ENCODE measurements at places on chromosomes 3 and 15. TPM values are rescaled to one million over a fixed set of nuclear protein-coding genes. Genes with fewer than 3 reads are reported as not detected.

The GNAT1 gene
- not detected for total RNA-seq

The AQP9 gene
- total RNA-seq, result not detected

The SUSD5 gene
- 0.13 TPM for total RNA-seq

The SST gene
- total RNA-seq, result 1.6 TPM

The SAXO2 gene
- not detected for total RNA-seq

The SNTN gene
- total RNA-seq, result not detected

DNA sequence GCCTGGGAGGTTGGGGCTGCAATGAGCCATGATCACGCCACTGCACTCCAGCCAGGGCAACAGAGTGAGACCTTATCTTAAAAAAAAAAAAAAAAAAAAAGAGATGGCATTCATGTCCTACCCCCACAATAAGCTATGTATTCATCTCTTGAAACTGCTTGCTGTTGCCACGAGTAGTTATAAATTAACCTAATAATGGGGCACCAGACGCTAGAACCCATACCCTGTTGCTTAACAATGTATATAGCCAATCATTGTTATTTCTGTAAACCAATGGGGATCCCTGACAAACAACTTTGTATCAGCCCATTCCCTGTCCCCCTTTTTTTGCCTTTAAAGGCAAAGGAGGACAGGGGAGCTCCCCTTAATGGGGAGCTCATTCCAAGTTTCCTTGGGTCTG, 2.8 kb upstream of the LACTB start:
- H3K4me3 ChIP-seq, result no peak overlapping the region
- DNase-seq, result no peak
- H3K27me3 ChIP-seq, result no peaks in the 10 kb centered on the region

DNA sequence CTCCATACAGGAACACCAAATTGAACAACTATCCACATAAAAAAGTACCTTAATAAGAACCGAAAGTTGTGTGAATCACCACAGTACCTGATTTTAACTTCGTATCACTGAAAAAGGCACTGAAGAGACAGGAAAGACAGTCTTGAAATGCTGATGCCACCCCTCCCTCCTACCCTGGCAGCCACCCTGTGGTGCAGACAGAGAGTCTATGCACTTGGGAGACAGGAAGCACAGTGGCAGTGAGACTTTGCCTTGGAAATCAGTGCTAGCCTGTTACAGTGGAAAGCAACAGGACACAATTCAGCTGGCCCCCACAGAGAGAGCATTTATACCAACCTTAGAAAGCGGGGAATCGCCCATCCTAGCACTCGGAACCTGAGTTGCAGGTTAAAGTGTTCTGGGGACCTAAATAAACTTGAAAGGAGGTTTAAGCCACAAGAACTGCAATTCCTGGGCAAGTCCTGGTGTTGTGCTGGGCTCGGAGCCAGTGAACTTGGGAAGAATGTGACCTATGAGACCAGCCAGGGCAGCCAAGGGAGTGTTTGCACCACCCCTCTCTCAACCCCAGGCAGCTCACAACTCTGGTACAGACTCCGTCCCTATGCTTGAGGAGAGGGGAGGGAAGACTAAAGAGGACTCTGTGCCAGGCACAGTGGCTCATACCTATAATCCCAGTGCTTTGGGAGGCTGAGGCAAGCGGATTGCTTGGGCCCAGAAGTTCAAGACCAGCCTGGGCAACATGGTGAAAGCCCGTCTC, 240.1 kb downstream of the ISL2 start:
- H3K36me3 ChIP-seq, result no peaks in the 10 kb centered on the region
- no peak overlapping the region for H3K27ac ChIP-seq
- no peaks in the 10 kb centered on the region for H3K27me3 ChIP-seq
- DNase-seq, result peak; percentile 49
- H3K4me1 ChIP-seq, result peaks cover 8% of the 10 kb centered on the region
- no peak overlapping the region for H3K4me3 ChIP-seq

- H3K4me3 ChIP-seq, result no peak overlapping the region
- H3K36me3 ChIP-seq, result 0 out of 2 replicates have a peak, but pooled peaks cover under 1% of the 10 kb centered on the region
- DNase-seq, result no peak
- no peaks in the 10 kb centered on the region for H3K27me3 ChIP-seq
- peaks cover 11% of the 10 kb centered on the region for H3K4me1 ChIP-seq
Measured at GRCh38 chr3:134147411-134147810, 103.2 kb downstream of the RYK start.

DNA sequence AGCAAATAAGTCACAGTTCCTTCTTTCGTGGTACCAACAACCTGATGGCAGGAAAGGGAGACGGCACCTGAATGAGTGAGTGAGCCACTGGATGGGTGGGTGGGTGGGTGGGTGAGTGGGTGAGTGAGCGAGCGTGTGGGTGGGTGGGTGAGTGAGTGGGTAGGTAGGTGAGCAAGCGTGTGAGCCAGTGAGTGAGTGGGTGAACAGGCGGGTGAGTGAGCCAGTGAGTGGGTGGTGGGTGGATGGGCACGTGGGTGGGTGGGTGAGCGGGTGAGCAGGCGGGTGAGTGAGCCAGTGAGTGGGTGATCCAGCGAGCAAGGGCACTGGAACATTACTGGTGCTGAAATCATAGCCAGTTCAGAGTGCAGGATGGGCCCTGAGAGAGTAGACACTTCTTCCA, 152.8 kb downstream of the MEGF11 start:
- no peaks in the 10 kb centered on the region for H3K4me1 ChIP-seq
- H3K4me3 ChIP-seq, result no peak overlapping the region
- no peak for DNase-seq
- H3K27me3 ChIP-seq, result peaks cover 48% of the 10 kb centered on the region

DNA sequence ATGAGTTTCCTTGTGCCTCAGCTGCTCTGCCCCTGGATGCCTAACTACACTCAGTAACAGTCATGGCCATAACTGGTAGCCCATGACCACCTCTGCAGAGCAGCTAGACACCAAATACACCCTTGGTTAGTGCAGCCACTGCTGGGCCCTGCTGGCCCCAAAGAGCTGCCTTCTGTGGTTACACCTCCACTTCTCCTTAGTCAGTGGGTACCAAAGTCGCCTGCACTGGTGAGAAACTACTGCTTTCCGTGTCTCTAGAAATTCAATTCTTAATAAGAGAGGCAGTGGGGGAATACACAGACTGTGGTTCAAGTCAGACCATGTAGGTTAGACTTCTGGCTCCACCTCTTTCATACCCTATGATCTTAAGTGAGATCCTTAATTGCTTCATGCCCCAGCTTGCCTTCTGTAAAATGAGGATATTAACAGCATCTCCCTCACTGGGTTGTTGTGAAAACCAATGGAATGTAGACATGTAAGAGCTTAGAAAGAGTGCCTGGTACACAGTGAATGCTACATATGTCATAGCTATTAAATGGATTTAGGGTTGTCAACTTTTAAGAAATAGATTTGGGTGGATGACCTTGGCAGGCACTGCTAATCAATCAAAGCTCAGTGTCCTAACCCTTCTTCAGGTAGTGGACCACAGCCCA, 18.2 kb downstream of the HEG1 start:
- peaks cover 56% of the 10 kb centered on the region for H3K4me1 ChIP-seq
- peaks cover 19% of the 10 kb centered on the region for H3K36me3 ChIP-seq
- DNase-seq, result no peak
- no peaks in the 10 kb centered on the region for H3K27me3 ChIP-seq
- H3K27ac ChIP-seq, result no peak overlapping the region

DNA sequence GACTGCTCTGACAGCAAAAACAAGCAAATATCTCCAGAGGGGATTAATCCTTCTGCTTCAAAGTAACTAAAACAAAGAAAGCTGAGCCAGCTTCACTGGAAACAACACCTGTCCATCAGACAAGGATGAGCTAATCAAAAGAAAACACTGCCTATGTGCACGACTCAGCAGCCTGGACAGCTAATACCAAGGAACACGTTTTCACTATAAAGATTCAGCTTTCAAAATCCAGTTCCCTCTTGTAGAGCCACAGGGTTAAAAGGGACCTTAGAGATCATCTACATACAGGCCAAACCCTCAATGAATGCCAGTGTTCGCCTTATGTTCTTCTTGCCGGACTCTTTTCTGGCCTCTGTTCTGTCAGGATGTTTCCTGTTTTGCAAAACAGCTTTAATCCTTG, 6.9 kb downstream of the TUSC7 start:
- no peaks in the 10 kb centered on the region for H3K4me1 ChIP-seq
- H3K27ac ChIP-seq, result no peak overlapping the region
- no peaks in the 10 kb centered on the region for H3K27me3 ChIP-seq
- no peak overlapping the region for H3K4me3 ChIP-seq
- DNase-seq, result no peak

- H3K4me3 ChIP-seq, result no peak overlapping the region
- no peak for DNase-seq
- H3K27me3 ChIP-seq, result no peaks in the 10 kb centered on the region
- no peak overlapping the region for H3K27ac ChIP-seq
Measured at GRCh38 chr15:88067331-88067685, 189.2 kb downstream of the NTRK3 start.

DNA sequence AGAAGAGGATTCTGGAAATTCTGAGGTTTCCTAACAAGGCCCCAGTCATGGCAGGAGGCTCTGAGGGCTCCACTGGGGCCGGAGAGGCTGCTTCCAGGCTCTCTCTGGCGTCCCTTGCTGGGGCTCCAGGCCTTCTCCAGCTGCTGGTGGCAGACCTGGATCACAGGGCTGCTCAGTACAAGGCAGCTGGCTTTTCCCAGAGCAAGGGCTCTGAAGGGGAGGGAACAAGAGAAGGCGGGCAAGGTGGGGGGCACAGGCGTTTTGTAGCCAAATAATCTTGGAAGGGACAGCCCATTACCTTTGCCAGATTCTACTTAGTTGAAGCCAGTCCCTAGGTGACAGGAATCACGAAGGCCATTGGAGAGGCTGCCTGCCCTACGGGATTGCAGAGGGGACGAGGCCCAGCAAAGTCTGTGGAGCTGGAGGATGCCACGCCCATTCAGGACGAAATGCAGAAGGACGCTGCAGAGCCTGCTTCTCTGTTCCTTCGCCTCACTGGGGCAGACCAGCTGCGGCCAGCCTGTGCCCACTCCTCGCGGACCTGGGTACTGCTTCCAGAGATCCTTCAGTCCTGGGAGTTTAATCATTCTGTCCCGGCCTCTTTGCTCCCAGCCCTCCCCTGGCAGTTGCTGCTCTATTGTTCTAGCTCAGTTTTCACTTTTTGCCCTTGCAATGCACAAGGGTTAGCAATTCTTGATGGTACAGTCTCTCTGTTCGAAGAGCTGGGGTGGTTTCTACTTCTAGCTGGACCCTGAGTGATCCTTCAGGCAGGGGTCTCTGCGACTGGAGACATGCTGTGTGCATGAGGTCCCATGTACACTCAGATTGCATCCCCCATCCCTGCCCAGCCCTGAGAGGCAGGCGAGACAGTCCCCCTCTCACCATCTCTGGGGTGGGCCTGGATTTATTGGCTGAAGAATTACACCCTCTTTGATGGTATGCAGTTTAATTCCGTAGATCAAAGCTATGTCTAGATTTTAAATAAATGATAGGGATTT, 149.3 kb upstream of the MEF2A start:
- H3K27me3 ChIP-seq, result no peaks in the 10 kb centered on the region
- no peak overlapping the region for H3K27ac ChIP-seq
- H3K36me3 ChIP-seq, result no peaks in the 10 kb centered on the region
- no peak overlapping the region for H3K4me3 ChIP-seq
- no peaks in the 10 kb centered on the region for H3K4me1 ChIP-seq

GRCh38 chr3:94811836-94812235, 749.0 kb downstream of the NSUN3 start:
- H3K36me3 ChIP-seq, result no peaks in the 10 kb centered on the region
- H3K4me3 ChIP-seq, result no peak overlapping the region
- H3K27ac ChIP-seq, result no peak overlapping the region
- DNase-seq, result no peak

DNA sequence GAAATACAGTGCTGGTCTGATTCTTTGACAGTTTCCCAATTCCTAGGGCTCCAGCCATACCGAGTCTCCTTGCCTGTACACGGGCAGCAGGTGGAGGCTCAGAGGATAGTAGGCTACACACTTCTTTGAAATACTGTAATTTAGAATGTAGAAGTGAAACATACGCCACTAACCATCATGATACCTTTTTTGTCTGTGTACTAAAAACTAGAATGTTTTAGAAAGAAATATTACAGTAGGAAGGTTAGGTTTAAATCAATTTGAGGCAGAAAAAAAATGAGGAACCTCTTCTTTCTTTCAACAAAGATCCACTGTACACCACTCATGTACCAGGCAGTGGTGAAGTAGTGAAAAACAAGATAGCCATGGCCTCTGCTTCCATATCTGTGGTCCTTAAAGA, 354.7 kb downstream of the MCTP2 start:
- no peak overlapping the region for H3K4me3 ChIP-seq
- no peak for DNase-seq
- H3K27me3 ChIP-seq, result no peaks in the 10 kb centered on the region
- no peak overlapping the region for H3K27ac ChIP-seq
- H3K36me3 ChIP-seq, result no peaks in the 10 kb centered on the region
- no peaks in the 10 kb centered on the region for H3K4me1 ChIP-seq

DNA sequence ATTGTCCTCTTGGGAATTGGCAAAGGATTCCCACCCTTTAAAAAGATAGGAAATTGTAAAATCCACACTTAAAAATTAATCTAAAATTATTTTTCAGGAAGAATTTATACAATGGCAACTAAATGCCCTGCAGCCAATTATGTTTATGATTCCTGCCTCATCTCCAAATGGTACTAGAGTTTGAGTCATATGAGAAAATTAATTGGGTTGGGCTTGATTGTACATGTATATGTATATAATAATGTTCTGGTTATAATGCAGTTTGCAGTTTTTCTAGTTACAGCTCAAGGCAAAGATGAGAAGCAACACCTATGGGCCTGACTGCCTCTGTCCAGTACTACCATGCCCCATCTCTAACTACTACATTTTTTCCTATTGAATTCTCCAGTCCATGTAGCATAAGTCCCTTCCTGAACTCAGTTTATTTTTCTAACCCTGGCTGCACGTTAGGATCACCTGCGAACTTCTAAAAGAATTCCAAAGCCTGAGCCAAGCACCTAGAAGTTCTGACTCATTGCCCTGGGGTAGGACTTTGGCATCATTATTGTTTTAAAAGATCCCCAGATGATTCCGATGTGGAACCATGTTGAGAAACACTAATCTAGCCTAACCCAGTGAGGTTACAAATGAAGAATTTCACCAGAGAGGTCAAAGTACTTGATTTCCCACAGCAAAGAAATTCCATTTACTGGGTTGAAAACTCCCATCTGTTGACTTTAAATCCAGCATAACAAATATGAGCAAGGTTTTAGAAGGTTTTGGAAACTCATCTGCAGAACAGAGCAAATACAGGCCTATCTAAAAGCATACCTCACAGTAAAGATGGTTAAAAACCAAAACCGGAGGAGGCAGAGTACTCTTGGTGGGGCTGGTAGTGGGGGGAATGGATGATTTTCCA, 19.4 kb downstream of the TGFBR2 start:
- peak; percentile 55 for DNase-seq
- peaks cover 48% of the 10 kb centered on the region for H3K36me3 ChIP-seq
- no peak overlapping the region for H3K4me3 ChIP-seq
- peak overlapping the region; percentile 55 for H3K27ac ChIP-seq
- H3K4me1 ChIP-seq, result peaks cover 65% of the 10 kb centered on the region
- no peaks in the 10 kb centered on the region for H3K27me3 ChIP-seq

Data from GM23248 (cell line).